ENCODE measurements at places on chromosomes 6 and 20. TPM values are rescaled to one million over a fixed set of nuclear protein-coding genes. Genes with fewer than 3 reads are reported as not detected.

CCDC170 gene
- 0.32 TPM for total RNA-seq

RIPPLY2 gene
- total RNA-seq: not detected

C4B gene
- total RNA-seq: 67.1 TPM

LCA5 gene
- 11.5 TPM for total RNA-seq

EEF1A2 gene
- total RNA-seq: 17.8 TPM

SLC17A1 gene
- not detected for total RNA-seq

OOEP gene
- not detected for total RNA-seq

BANF2 gene
- not detected for total RNA-seq

CAPN11 gene
- 0.83 TPM for total RNA-seq

TFAP2B gene
- not detected for total RNA-seq

C20orf202 gene
- 0.52 TPM for total RNA-seq

STMND1 gene
- total RNA-seq: not detected

MUC22 gene
- not detected for total RNA-seq

OXT gene
- total RNA-seq: not detected

CYP39A1 gene
- 8.6 TPM for total RNA-seq

FAM83C gene
- total RNA-seq: not detected

EYA4 gene
- 3.3 TPM for total RNA-seq

FOXA2 gene
- total RNA-seq: not detected

DPPA5 gene
- total RNA-seq: not detected

TSHZ2 gene
- 14.2 TPM for total RNA-seq

TOX2 gene
- 30.3 TPM for total RNA-seq

BTN3A1 gene
- 7.5 TPM for total RNA-seq

SIRPB1 gene
- 2.3 TPM for total RNA-seq

F13A1 gene
- total RNA-seq: 110 TPM

TCF15 gene
- 2.3 TPM for total RNA-seq

AIF1 gene
- total RNA-seq: 41.9 TPM

WFDC12 gene
- not detected for total RNA-seq

LIN28B gene
- total RNA-seq: not detected

TMEM217 gene
- not detected for total RNA-seq

BPI gene
- total RNA-seq: 0.92 TPM

HSD17B8 gene
- total RNA-seq: 12.1 TPM

CTCFL gene
- not detected for total RNA-seq

PIGU gene
- total RNA-seq: 9.4 TPM

SLC17A9 gene
- total RNA-seq: 5.2 TPM

UST gene
- 46.3 TPM for total RNA-seq

LBP gene
- total RNA-seq: not detected

RAB23 gene
- 67.4 TPM for total RNA-seq

LMBRD1 gene
- total RNA-seq: 50.4 TPM

SLC22A16 gene
- not detected for total RNA-seq

RAB44 gene
- 1.5 TPM for total RNA-seq
